Erythroblast (primary cell): ENCODE measurements at places on chromosomes 2 and 18.

- no peak for DNase-seq
These were observed 54.6 kb downstream of the CPO start for GRCh38 chr2:206993964-206994363.

GRCh38 chr18:68833756-68834155 is 35.9 kb downstream of the CCDC102B start:
- DNase-seq, result no peak

DNA sequence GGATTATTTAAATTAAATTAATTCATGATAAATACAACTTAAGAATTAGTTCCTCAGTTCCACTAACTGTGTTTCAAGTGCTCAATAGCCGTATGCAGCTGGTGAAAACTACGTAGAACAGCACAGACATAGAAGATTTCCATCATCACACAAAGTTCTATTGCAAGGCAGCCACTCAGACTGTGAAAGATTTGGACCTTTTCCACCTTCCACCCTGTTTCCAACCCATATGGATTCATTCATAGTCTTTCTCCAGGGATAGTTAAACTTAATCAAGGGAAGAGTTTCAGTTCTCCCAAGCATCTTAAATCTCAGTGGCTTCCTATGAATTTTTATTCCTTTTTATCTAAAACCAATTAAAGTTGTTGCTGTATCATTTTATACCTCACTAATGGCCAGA is 2030.8 kb downstream of the SUCLG1 start:
- DNase-seq, result no peak

GRCh38 chr18:74204526-74205152 is 56.3 kb downstream of the TIMM21 start:
- peak; percentile 48 for DNase-seq

DNA sequence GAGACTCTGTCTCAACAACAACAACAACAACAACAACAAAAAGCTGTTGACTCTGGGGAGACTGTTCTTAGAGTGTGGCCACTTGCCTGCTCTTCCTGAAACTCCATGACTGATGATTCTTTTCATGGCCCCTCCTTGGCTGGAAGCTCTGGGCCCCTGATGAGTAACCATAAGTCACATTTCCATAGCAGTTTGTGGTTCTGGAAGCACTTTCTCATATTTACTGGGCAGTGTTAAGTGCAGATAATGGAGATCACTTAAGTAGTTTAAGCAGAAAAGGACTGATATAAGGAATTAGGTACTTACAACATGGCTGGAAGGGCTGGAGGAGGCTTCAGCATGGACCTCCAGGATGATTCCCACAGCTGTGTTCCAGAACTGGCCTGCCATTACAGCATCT is 147.3 kb upstream of the DLX2 start:
- no peak for DNase-seq

GRCh38 chr2:127034883-127035611 is 71.9 kb downstream of the BIN1 start:
- DNase-seq, result no peak

DNA sequence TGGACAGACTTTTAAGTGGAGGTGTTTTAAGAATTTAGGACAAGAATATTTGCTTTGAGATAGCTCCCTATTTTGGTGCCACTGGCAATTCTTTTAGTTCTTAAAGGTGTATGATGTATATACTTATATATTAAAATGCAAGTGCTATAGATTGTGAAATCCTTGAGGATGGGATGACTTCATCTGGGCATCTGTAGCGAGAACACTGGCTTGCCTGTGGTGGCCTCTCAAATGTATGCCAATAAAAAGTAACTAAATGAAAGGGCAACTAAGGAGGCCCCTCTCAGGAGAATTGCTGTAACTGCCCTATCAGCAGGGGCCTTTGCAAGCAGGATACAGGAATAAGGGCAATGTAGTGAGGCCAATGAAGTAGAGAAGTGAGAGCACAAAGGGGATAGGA is 2.6 kb upstream of the THUMPD2 start:
- peak; percentile 11 for DNase-seq

DNA sequence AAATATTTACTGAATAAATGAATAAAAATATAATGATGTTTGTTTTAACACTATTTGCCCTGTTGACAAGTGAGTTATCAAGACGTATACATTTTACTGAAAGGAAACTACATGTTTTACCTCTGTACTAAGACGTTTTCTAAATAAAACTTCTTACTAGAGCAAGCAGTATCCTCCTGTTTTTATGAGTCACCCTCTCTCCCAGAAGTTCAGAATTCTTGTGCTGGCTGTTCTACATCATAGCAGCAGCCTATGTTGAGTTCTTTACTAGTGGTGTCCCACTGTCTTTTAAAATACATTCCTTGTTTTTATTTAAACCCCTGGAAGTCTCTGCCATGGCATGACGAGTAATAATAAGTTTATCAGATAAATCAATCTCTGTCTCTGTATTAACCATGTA is 297.4 kb downstream of the CALCRL start:
- DNase-seq, result no peak

DNA sequence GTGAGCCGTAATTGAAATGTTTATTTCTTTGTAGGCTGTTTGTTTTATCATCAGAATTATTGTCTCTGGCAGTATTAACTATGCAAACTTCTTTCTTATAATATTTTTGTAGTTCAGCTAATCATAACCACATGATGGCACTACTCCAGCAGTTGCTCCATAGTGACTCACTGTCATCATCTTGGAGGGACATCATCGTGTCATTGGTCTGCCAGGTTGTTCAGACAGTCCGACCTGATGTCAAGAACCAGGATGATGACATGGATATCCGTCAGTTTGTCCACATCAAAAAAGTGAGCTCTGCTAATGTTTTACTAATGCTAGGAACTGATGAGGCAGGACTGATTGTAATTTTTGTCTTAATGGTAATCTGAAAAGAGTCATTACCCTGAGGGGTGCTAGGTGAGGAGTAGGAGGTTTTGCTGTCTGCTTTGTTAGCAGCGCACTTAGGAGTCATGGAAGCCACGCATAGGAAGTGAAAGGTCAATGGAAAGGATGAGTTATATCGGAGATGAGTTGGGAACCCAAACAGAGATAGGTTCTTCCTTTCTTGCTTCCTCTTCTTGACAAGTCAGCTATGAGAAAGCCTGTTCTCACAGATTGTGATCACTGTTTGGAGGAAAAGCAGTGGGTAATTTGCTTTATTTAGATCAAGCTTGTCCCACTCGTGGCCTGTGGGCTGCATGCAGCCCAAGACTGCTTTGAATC is 49.2 kb downstream of the PIKFYVE start:
- no peak for DNase-seq

GRCh38 chr2:11228692-11229091 is 73.4 kb downstream of the SLC66A3 start:
- peak; percentile 76 for DNase-seq

- DNase-seq, result no peak
These were observed 3.0 kb upstream of the FOSL2 start for GRCh38 chr2:28389399-28390240.

DNA sequence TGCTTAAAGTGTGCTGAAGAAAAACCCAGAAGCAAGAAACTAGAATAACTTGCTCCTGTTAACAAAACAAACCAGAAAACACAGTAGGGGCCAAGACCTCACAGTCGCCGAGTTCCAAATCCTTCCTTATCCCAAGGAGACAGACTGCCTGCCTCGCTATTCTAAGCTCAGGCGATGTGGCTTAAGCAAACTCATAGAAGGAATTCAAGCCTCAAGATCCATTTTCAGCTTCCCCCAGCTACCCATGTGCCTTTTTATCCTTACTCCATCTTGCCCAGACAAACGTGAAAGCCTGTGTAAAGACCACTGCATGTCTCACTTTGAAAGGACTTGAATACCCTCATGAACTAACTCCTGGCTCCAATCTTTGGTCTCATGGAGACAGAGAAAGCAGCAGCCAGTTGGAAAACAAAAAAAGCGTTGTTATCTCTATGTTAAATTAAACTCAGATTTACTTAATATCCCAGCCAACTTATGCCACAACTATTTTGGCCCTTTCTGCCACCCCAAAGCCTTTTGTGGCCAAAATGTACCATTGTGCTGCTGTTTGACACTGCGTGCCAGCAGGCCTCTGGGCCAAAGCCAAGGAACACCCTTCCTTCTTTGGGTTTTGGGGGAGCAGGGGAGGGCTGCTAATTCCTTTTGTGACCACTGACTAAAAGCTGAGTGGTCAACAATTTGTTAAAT is 123.2 kb upstream of the FZD5 start:
- no peak for DNase-seq

- DNase-seq, result no peak
These were observed 26.9 kb upstream of the GLS start for GRCh38 chr2:190853531-190854383.

DNA sequence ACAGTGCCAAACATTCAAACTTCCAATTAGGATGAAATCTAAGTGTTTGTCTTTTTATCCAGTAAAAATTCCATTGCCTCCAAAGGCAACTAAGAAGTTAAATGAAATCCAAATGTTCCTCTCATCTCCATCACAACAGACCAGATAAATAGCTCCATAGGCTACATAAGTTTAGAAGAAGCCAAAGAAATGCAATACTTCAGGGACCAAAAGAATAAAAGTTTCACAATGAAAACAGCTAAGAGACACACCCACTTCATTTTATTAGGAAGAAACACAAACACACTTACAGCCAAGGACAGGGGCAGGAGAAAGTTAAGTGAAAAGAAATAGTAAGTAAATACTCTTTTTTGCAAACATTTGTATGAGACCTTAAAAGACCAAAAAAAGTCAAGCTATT is 88.5 kb upstream of the CCDC150 start:
- DNase-seq, result no peak

- no peak for DNase-seq
These were observed 71.8 kb upstream of the NPAS2 start for GRCh38 chr2:100747996-100748615.

GRCh38 chr2:3730646-3731045 is 27.3 kb downstream of the DCDC2C start:
- DNase-seq, result no peak

GRCh38 chr2:141021611-141022010 is 1109.2 kb downstream of the LRP1B start:
- DNase-seq, result no peak

- no peak for DNase-seq
These were observed 7.2 kb upstream of the GPC1 start for GRCh38 chr2:240428245-240428644.

GRCh38 chr18:9943311-9943710 is 29.5 kb downstream of the VAPA start:
- DNase-seq, result no peak

GRCh38 chr18:51643483-51643882 is 446.0 kb upstream of the MEX3C start:
- DNase-seq, result no peak

- DNase-seq, result no peak
These were observed 131.4 kb downstream of the MSH2 start for GRCh38 chr2:47534179-47534919.

GRCh38 chr2:221377066-221377465 is 195.0 kb downstream of the EPHA4 start:
- no peak for DNase-seq

GRCh38 chr2:20222769-20223406 is 2.0 kb downstream of the SDC1 start:
- no peak for DNase-seq

- peak; percentile 78 for DNase-seq
These were observed 37.2 kb downstream of the MBOAT2 start for GRCh38 chr2:8966123-8966908.
